ENCODE measurements at places on chromosomes 4 and X.
A peak's percentile ranks its signal among the peaks of the same experiment; 100 is the strongest.

- DNase-seq: no peak
Observed at GRCh38 chrX:39814391-39814790, 283.4 kb downstream of the BCOR start.

GRCh38 chrX:109511113-109511512 is 25.5 kb upstream of the NXT2 start:
- no peak for DNase-seq

DNA sequence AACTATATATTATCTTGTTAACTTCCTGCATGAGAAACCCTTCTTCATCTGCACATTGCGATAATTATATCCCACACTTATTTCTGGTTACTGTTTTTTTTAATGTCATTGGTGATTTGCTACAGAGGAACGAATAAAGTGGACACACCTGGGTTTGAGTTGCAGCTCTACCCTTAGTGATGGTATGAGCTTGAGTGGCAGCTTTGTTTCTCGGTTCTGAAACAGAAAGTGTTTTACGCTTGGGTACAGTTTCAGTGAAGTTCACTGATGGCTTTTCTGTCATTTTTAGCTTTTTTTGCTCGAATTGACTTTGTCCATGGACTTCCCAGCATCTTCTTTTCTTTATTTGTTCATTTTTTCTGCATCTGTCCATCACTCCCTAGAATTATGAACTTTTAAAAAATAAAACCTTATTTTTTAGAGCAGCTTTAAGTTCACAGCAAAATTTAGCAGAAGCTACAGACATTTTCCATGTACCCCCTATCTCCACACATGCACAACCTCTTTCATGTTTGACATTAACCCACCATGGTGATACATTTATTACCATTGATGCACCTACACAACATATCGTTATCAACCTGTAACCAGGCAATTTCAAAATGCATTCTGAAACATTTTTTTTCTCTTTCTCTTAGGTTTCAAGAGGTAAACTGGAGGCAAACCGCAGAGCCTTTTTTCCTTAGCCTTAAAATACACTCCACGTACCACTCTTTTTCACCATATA is 1041.6 kb upstream of the PRKX start:
- DNase-seq: no peak

DNA sequence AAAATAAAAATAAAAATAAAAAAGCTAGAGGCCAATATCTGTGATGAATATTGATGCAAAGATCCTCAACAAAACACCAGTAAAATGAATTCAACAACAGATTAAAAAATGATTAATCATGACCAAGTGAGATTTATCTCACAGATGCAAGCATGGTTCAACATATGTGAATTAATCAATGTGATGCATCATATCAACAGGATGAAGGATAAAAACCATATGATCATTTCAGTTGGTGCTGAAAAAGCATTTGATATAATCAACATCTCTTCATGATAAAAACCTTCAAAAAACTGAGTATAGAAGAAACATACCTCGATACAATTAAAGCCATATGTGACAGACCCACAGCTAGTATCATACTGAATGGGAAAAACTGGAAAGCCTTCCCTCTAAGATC is 18.9 kb downstream of the TCEAL1 start:
- no peak for DNase-seq

- DNase-seq: no peak
Observed at GRCh38 chr4:20944451-20944850, 244.2 kb downstream of the PACRGL start.

DNA sequence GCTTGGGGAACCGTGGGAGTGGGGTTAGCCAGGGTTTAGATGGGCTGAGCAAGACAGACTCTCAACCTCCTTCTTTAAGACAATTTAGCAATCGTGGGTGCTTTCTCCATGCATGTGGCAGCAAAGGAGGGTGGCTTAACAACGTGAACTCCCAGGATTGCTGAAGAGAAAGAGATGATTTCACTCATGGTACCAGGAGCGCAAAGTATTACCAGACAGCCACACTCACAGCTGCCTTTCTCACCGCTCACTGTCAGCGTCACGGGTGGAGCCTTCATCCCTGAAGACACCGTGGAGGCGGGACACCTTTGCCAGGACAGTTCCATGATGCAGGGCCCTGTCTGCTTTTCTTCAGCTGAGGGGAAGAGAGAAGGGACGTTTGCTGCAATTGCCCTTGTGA is 212.5 kb upstream of the PSAPL1 start:
- no peak for DNase-seq

DNA sequence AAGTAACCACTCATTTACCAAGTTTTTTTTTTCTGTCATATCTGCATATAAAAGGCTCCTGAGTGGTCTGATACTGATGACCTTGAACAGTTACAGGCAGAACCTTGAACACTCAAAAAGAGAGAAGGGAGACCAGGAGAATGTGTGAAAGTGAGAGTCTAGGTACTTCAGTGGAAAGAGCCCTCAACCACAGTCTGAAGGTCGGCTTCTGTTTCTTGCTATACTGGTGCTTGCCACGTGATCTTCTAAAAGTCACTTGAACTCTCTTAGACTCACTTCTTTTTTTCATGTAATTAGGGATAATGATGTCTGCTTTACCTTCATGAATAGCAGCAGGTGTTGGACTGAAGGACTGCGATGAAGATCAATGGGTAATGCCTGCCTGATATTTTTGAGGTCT is 22.8 kb downstream of the GABRB1 start:
- no peak for DNase-seq

DNA sequence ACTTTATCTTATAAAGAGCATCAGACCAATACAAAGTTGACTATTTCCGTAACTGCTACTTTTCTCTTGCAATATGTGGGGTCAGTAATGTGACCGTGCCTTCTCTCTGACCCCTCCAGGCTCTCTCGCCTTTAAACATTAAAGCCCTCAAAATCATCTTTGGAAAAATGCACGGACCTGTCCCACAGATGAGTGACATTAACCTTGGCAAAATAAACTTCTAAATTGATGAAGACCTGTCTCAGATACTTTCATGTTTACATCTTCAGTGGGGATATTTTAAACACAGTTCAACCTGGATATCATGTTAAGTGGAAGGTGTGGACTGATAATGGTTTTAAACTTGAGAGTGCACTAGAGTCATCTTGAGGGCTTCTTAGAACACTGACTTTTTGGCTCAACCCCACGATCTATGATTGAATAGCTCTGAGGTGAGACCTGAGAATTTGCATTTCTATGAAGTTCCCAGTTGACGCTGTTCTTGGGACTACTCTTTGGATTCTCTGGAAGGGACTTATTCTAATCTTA is 26.7 kb upstream of the CXCL3 start:
- DNase-seq: no peak

GRCh38 chrX:150642423-150642822 is 50.8 kb upstream of the MTMR1 start:
- no peak for DNase-seq

GRCh38 chr4:164874789-164875188 is 2.2 kb upstream of the APELA start:
- no peak for DNase-seq

GRCh38 chr4:158809611-158810486 is 41.0 kb downstream of the FNIP2 start:
- peak; percentile 45 for DNase-seq

DNA sequence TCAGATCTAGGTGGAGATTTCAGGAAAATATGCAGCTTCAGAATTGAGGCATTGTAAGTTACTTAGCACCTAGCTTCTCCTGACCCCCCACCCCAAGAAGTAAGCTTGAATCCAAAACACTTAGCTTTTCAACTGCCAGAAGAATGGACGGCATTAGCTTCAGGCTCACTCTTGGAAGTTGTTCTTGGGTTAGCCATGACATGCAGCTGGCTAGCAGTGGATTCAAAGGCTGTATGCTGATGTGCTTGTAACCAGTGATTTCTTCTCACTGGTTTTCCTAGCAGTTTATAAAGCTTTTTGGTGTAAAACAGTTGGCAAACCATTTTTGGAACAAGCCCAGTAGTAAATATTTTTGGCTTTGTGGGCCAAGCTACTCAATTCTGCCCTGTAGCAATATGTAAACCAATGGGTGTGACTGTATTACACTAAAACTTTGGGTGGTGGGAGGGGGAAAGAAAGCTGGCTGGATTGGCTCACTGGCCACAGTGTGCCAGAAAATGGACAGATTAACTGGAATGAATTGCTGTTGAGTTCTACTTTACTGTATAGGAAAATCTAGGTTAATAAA is 85.6 kb downstream of the SHROOM2 start:
- no peak for DNase-seq

DNA sequence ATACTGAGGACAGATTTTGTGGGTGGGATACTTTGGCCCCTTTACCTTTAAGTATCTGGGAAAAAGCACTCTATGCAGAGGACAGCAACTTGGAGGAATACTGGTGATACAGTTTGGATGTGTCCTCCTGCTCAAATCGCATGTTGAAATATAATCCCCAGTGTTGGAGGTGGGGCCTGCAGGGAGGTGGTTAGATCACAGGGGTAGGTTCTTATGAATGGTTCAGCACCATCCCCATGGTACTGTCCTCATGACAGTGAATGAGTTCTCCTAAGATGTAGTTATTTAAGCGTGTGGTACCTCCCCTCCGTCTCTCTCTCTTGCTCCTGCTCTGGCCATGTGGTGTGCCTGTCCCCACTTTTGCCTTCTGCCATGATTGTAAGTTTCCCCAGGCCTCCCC is 24.6 kb downstream of the GPAT3 start:
- DNase-seq: no peak

DNA sequence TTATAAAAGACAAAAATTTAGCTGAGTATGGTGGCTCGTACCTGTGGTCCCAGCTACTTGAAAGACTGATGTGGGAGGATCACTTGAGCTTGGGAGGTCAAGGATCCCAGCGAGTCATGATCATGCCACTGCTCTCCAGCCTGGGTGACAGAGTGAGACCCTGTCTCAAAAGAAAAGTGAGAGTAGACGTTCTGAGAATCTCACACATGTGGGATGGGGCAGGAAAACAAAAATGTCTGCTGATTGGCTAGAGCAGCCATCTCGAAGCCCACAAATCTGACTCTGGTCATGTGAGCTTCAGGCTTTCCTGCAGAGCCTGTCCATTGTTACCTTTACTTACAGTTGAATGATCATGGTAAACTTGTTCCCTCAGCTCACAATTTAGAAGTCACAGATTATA is 23.1 kb upstream of the SLC9A7 start:
- no peak for DNase-seq

DNA sequence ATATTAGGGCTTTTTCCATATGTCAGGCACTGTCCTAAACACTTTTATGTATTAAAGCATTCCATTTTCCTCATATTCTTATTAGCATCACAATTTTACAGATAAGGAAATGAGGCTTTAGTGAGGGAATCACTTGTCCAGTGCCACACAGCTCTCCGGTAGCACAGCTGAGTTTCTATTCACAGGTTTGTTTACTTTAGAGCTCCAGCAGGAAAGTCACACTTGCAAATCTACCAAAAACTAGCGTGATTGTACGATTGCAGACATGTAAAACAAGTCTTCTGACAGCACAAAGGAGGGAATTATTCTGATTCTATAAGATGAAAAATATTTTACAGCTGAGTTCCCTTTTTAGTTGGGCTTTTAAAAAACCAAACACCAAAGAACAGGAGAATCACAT is 472.1 kb downstream of the TMA16 start:
- no peak for DNase-seq

DNA sequence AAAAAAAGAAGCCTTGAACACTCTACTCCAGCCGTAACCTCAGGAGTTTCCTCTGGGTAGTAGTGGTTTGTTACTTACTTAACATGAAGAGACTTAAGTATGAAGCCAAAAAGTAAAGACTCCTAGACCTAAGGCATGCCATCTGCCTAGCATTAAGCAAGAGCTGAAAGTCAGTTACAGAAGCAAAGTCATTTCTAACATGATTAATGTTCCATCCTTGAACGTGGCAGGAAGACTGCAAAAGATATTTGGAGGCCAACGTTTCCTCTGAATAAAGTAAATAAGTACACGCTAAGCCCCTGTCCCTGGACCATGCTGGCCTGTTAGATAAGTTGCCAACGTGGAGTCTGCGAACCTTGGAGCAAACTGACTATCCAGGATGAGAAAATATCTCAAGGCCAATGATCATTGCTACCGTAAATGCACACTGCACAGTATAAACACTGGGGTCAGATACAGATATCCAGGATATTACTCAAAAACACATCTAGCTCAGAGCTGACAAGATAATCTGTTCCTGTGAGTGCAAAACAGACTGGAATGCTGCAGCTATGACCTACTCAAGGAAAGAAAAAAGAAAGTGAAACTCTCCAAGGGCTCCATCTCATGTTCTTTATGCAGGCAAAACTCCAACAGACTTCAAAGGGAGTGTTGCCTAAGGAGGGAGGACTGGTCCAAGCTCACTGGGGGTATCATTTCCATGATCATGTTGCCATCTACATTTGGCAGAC is 255.8 kb downstream of the COL25A1 start:
- DNase-seq: peak; percentile 67
